ENCODE measurements at places on chromosomes 5 and 9. TPM values are rescaled to one million over a fixed set of nuclear protein-coding genes. Genes with fewer than 3 reads are reported as not detected.

DNA sequence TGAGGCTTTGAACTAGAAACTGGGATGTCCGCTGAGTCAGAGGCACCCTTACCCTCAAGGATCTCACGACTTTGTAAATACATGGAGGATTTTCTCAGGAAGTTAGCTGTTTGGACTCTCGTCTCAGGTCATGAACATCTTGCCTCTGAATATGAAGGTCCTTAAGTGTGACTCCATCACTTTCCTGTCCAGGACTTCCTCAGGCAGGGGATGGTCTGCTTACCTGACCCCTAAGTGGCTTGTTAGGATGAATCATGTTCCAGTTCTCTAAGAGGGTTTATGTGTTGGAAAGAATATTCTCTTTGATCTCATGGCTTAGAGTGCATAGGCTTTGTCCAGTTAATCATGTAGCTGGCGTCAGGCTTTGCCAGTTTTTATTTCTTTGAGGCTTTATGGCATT, 511.7 kb upstream of the KLF4 start:
- no peaks in the 10 kb centered on the region for H3K36me3 ChIP-seq
- H3K4me1 ChIP-seq, result no peaks in the 10 kb centered on the region
- H3K27ac ChIP-seq, result no peak overlapping the region
- no peak for DNase-seq
- H3K27me3 ChIP-seq, result no peaks in the 10 kb centered on the region

FCN1 gene
- not detected for total RNA-seq

DNA sequence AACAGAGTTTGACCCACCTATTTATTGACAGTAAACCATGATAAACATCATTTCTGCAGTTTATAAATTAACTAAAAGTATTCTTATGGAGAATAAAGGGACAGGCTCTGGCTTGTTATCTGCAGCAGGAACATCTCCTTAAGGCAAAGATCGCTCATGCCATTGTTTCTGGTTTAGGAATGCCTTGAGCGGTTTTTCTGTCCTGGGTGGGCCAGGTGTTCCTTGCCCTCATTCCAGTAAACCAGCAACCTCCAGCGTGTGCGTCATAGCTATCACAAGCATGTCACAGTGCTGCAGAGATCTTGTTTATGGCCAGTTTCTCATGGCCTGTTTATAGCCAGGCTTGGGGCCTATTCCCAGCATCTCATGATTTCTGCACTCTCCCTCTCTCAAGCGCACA, 521.7 kb downstream of the HINT1 start:
- no peak overlapping the region for H3K4me3 ChIP-seq
- no peaks in the 10 kb centered on the region for H3K4me1 ChIP-seq
- no peaks in the 10 kb centered on the region for H3K27me3 ChIP-seq
- no peak overlapping the region for H3K27ac ChIP-seq
- no peak for DNase-seq

GRCh38 chr9:132548751-132549640, 33.4 kb upstream of the BARHL1 start:
- H3K27ac ChIP-seq, result no peak overlapping the region
- H3K4me1 ChIP-seq, result no peaks in the 10 kb centered on the region
- H3K27me3 ChIP-seq, result no peaks in the 10 kb centered on the region
- no peak overlapping the region for H3K4me3 ChIP-seq

DNA sequence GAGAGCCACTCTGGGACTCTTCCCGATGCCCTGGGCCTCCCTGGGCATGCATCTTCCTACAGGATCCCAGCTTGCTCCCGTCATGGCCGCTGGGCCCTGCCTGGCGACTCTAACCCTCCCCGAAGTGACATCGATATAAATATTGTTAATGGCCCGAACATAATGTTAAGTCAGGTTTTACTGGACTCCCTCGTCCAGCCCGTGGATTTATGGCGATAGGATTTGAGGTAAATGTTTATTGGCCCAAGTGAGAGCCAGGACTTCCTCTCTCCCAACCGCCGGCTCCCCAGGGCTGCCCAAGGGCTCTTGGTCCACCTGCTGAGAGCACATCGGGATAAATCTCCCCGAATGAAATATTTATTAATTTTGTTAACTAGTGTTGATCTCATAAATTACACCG, 246.3 kb downstream of the PBX3 start:
- no peaks in the 10 kb centered on the region for H3K27me3 ChIP-seq
- H3K4me1 ChIP-seq, result no peaks in the 10 kb centered on the region
- H3K27ac ChIP-seq, result no peak overlapping the region
- DNase-seq, result no peak

- no peaks in the 10 kb centered on the region for H3K4me1 ChIP-seq
- DNase-seq, result no peak
- H3K4me3 ChIP-seq, result no peak overlapping the region
Measured at GRCh38 chr5:175261037-175261436, 182.9 kb downstream of the DRD1 start.

GRCh38 chr9:76354221-76354620, 40.0 kb downstream of the RFK start:
- no peaks in the 10 kb centered on the region for H3K36me3 ChIP-seq
- no peaks in the 10 kb centered on the region for H3K4me1 ChIP-seq
- no peak overlapping the region for H3K4me3 ChIP-seq

GRCh38 chr9:4339836-4340560, 40.1 kb upstream of the GLIS3 start:
- H3K4me3 ChIP-seq, result no peak overlapping the region
- no peaks in the 10 kb centered on the region for H3K36me3 ChIP-seq
- H3K4me1 ChIP-seq, result peaks cover 4% of the 10 kb centered on the region
- DNase-seq, result no peak

- H3K4me3 ChIP-seq, result no peak overlapping the region
- H3K27ac ChIP-seq, result no peak overlapping the region
- DNase-seq, result peak; percentile 47
- H3K36me3 ChIP-seq, result no peaks in the 10 kb centered on the region
- H3K4me1 ChIP-seq, result peaks cover 60% of the 10 kb centered on the region
- H3K27me3 ChIP-seq, result no peaks in the 10 kb centered on the region
Measured at GRCh38 chr5:139664086-139664693, 16.0 kb downstream of the CXXC5 start.

DNA sequence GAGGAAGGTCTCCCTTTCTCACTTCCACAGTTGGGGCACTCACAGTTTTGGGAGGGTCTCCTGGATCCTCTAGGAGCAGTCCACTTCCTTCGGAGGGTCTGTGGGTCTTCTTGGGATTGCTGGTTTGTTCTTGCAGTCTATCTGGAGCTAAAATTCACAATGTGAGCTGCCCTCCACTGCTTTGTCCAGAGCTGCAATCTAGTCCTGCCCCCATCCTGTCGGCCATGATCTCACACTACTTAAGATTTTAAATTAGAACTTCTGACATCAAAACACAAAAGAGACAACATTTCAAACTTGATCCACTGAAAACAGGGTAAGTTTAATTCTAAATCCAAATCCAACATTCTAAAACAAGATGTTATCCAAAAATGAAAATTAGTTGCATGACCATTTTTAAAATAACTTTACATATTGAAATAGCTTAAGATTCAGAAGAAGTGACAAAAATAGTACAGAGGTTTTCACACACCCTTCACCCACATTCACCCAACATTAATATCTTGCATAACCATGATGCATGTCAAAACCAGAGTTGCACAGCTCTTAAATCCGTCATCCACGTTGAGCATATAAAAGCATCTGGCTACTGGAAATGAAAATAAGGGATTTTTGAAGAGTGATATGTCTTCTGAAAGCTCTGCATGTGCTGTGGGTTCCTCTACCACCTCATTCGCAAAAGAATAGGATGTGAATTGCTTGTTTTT, 113.7 kb upstream of the EPB41L4A start:
- DNase-seq, result no peak
- no peaks in the 10 kb centered on the region for H3K4me1 ChIP-seq
- no peaks in the 10 kb centered on the region for H3K36me3 ChIP-seq
- no peak overlapping the region for H3K4me3 ChIP-seq

SSNA1 gene
- total RNA-seq, result 137 TPM

- H3K4me1 ChIP-seq, result no peaks in the 10 kb centered on the region
- H3K27me3 ChIP-seq, result no peaks in the 10 kb centered on the region
- no peak overlapping the region for H3K27ac ChIP-seq
- no peaks in the 10 kb centered on the region for H3K36me3 ChIP-seq
- no peak for DNase-seq
Measured at GRCh38 chr5:142661957-142662356, 23.9 kb downstream of the FGF1 start.

GRCh38 chr9:117487555-117488175, 72.8 kb upstream of the ASTN2 start:
- peak; percentile 80 for DNase-seq
- H3K4me3 ChIP-seq, result peak overlapping the region; percentile 14

GRCh38 chr5:60633341-60633740, 66.6 kb downstream of the DEPDC1B start:
- no peaks in the 10 kb centered on the region for H3K27me3 ChIP-seq
- no peak for DNase-seq
- no peak overlapping the region for H3K27ac ChIP-seq
- H3K4me3 ChIP-seq, result no peak overlapping the region
- no peaks in the 10 kb centered on the region for H3K36me3 ChIP-seq

PTGR1 gene
- 20.9 TPM for total RNA-seq

FKTN gene
- 17.5 TPM for total RNA-seq

- no peaks in the 10 kb centered on the region for H3K4me1 ChIP-seq
- no peak overlapping the region for H3K4me3 ChIP-seq
- H3K27ac ChIP-seq, result no peak overlapping the region
Measured at GRCh38 chr9:105963343-105964099, 269.2 kb downstream of the TMEM38B start.

DNA sequence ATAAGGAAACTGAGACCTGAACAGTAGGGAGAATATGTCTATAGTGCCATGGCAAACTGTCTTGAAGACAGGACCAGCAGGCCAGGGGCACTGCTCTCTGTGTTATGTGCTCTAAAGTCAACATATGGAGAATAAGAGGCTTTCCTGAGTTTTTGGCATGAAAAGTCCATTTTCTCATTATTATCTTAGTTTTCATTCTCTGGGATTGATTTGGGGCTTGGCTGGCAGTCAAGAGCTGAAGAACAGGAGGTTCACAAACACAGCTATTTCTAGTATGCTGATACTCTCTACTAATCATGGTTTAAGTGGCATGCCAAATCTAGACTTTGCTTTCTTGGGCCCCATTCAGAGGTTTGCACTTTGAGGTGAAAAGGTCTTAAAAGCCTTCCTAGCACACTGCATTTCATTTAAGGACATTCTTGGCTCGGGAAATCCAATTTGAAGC, 404.4 kb downstream of the ZNF608 start:
- no peaks in the 10 kb centered on the region for H3K4me1 ChIP-seq
- no peaks in the 10 kb centered on the region for H3K36me3 ChIP-seq
- peak; percentile 65 for DNase-seq
- H3K27ac ChIP-seq, result no peak overlapping the region
- no peak overlapping the region for H3K4me3 ChIP-seq

ADAMTS19 gene
- 2.6 TPM for total RNA-seq

- no peaks in the 10 kb centered on the region for H3K36me3 ChIP-seq
- no peak for DNase-seq
- no peaks in the 10 kb centered on the region for H3K4me1 ChIP-seq
- no peak overlapping the region for H3K4me3 ChIP-seq
- H3K27me3 ChIP-seq, result no peaks in the 10 kb centered on the region
Measured at GRCh38 chr5:117143406-117143805, 568.8 kb upstream of the SEMA6A start.

DNA sequence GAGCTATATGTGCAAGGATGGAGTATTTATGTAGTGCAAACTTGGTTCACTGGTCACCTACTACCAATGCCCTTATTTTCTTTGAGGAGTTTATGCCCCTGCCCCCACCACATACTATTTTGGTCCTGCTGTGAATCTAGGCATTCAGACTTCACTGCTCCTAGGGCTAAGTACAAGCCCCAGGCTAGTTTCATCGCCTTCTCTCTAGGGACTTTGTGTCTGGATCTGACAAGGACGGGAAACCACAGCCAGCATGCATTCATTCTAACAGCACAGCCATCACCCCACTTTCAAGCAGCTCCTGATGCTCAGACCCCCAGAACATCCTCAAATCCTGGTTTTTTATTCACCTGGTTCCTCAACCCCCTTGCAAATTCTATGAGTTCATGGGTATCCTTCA, 56.8 kb downstream of the DRD1 start:
- no peaks in the 10 kb centered on the region for H3K4me1 ChIP-seq
- no peak for DNase-seq
- H3K27ac ChIP-seq, result no peak overlapping the region
- no peaks in the 10 kb centered on the region for H3K36me3 ChIP-seq

DNA sequence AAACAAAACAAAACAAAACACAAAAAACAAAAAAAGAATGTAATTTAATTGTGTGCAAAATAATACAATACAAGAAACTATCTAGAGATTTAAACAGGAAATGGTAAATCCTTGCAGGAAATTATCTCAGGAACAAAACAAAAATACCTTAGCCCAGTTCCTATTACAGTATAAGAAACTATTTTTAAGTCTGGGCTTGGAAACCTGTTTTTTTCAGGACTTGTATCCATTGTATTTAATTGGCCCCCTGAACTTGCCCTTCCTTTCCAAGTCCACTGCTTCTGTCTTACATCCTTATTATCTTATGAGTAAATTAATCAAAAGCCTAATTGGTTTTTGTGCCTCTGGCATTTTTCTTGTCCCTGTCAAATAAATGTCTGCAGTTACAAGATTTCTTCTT, 48.5 kb downstream of the ST8SIA4 start:
- no peak overlapping the region for H3K4me3 ChIP-seq
- no peaks in the 10 kb centered on the region for H3K27me3 ChIP-seq
- H3K36me3 ChIP-seq, result no peaks in the 10 kb centered on the region
- DNase-seq, result no peak

- no peak overlapping the region for H3K27ac ChIP-seq
- no peaks in the 10 kb centered on the region for H3K27me3 ChIP-seq
- H3K4me1 ChIP-seq, result peaks cover 14% of the 10 kb centered on the region
Measured at GRCh38 chr9:33472881-33473615, 676 bp downstream of the NOL6 start.

DNA sequence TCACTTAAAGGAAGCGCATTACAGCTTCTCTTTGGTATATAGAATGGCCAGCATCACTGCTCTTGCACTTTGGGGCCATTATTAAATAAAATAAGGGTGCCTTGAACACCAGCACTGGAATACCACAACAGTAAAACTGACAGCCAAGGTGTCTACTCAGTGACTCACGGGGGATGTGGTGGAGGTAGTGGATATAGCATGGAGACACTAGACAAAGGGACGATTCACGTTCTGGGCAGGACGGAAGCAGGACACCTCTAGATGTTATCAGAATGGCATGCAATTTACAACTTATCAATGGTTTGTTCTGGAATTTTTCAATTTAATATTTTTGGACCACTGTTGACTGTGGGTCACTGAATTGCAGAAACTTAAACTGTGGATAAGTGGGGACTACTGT, 32.9 kb upstream of the PDE8B start:
- H3K27me3 ChIP-seq, result no peaks in the 10 kb centered on the region
- no peak for DNase-seq
- H3K36me3 ChIP-seq, result no peaks in the 10 kb centered on the region
- peaks cover 4% of the 10 kb centered on the region for H3K4me1 ChIP-seq
- H3K4me3 ChIP-seq, result no peak overlapping the region

DNA sequence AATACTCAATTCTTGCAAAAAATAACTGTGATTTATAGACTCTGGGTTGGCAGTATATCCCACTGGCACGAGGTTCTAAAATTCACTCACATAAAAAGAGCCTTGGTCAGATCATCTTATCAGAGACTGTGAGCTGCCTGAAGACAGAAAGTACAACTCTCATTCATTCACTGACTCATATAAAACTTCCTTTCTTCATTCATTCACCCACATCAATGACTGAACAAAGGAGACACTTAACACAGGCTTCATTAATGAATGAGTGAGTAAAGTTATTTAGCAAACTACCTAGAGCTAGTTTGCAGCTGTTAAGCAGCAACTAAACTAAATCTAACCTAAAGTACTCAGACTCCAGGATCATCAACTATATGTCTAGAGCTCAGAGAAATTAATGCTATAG, 214.7 kb downstream of the DENND1A start:
- no peaks in the 10 kb centered on the region for H3K36me3 ChIP-seq
- DNase-seq, result no peak
- H3K27me3 ChIP-seq, result no peaks in the 10 kb centered on the region
- no peaks in the 10 kb centered on the region for H3K4me1 ChIP-seq

CDKN2A gene
- total RNA-seq, result 20.4 TPM

PLCXD3 gene
- total RNA-seq, result 1.8 TPM

FOXD4 gene
- 0.50 TPM for total RNA-seq

Measured in testis (tissue), 5 donors.